ENCODE measurements at places on chromosomes 13 and 19.

GRCh38 chr13:18992791-18993190 lies 188.8 kb downstream of the TUBA3C start:
- no peak for DNase-seq

DNA sequence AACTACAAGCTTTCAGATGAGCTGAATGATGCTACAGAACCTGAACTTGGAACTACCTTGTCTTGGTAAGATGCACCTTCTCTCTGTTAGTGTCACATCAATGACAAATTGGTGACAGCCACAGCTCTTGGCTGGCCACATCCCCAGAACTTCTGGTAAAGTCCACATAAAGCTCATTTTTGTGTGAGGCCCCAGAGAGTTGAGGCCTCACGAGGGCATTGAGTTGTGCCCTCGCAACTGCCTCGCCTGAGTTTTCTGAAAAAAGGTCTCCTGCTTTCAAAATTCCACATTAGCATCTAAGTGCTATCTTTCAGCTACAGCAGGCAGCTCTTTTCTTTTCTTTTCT lies 42.6 kb downstream of the MRPL57 start:
- no peak for DNase-seq

- DNase-seq, result no peak
These were observed 303.5 kb downstream of the TEX29 start for GRCh38 chr13:111623743-111624505.

DNA sequence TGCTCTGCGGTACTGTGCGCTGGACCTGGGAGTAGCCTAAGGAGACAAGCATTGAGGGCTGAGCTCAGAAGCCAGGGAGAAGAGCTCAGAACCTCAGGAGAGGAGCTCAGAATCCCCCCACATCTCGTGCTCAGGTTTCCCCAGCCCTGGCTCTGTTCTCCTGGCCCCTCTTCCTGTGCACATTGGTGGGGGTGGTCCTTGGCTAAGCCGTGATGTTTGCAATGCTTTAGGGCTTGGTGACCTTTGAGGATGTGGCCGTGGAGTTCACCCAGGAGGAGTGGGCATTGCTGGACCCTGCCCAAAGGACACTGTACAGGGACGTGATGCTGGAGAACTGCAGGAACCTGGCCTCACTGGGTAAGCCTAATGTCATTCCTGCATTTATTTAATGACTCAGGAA lies 6.6 kb downstream of the ZNF557 start:
- no peak for DNase-seq

GRCh38 chr13:92512852-92513251 lies 713.8 kb upstream of the GPC6 start:
- DNase-seq, result no peak

GRCh38 chr19:11813703-11814028 lies 407 bp upstream of the ZNF440 start:
- no peak for DNase-seq

- no peak for DNase-seq
These were observed 1636.1 kb downstream of the SLITRK5 start for GRCh38 chr13:89307278-89307677.

DNA sequence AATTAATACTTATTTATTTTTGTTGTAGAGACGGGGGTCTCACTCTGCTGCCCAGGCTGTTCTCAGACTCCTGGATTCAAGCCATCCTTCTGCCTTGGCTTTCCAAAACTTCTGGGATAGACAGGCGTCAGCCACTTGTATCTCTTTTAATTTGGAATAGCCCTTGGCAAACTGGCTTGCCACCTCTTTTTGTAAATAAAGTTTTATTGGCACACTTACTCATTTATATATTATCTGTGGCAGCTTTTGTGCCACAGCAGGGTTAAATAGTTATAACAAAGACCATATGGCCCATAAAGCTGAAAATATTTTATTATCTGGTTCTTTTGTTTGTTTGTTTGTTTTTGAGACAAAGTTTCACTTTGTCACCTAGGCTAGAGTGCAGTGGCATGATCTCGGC lies 30.5 kb downstream of the BBC3 start:
- no peak for DNase-seq

- no peak for DNase-seq
These were observed 114.9 kb downstream of the PTPRS start for GRCh38 chr19:5225486-5226345.
